ENCODE measurements at places on chromosomes 1 and 21.

GRCh38 chr1:15952317-15953258 is 23.3 kb downstream of the ZBTB17 start:
- no peak for DNase-seq

DNA sequence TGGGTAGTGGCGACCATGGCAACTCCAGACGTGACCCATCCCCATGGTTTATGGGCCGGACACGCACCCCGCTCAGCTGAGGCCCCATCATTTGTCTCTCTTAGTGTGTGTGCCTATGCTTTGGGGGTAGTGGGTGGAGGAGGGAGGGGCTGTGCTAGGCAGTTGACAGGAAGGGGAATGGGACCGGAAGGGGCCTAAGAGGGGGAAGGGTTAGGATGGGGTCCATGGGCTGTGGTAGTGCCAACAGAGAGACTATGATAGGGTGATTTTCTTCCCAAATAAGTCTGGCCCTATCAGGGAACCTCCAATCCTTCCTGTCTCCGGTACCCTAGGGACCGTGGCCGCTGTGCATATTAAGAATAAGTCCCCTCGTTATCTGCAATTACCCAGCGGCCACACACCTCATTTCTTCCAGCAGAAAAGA is 9.9 kb downstream of the DMAP1 start:
- no peak for DNase-seq

- DNase-seq, result no peak
These were observed 119.7 kb upstream of the LMO4 start for GRCh38 chr1:87208931-87209330.

DNA sequence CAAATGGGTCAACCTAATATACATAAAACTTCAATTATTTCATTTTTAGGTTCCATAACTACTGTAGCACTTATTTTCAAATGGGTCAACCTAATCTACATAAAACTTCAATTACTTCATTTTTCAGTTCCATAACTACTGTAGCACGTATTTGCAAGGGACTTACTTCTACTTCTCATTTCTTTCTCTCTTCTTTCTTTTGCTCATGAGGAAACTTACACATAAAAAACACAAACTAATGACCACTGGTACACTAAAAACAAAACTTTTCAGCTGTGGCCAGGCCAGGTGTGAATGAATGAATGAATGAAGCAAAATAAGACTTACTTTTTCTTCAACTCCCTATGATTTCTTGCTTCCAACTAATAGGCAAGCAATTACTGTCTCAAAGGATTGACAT is 11.7 kb downstream of the SYDE2 start:
- DNase-seq, result no peak

DNA sequence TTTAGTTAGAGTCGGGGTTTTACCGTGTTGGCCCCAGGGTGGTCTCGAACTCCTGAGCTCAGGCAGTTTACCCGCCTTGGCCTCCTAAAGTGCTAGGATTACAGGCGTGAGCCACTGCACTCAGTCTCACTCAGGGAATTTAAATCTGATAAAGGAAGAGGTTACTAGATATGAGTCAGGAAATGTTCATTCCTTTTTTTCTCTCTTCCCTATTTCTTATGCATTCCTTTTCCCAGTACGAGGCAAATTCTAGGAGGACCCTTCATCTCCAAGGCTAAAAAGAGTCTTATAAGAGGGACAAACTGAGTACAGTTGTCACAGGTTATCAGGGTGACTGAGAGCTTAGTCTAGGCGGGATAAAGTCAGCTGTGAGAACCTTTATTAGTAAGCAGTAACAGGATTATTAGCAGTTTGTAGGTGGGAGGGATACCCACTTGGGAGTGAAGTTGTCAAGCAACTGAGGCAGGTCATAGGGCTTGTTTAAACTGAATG is 9.1 kb downstream of the MACF1 start:
- DNase-seq, result no peak

GRCh38 chr1:80155371-80155770 is 1148.8 kb upstream of the ADGRL4 start:
- no peak for DNase-seq

GRCh38 chr1:2101531-2101930 is 51.3 kb downstream of the PRKCZ start:
- no peak for DNase-seq

- DNase-seq, result no peak
These were observed 47.5 kb upstream of the LPAR3 start for GRCh38 chr1:84940481-84940880.

DNA sequence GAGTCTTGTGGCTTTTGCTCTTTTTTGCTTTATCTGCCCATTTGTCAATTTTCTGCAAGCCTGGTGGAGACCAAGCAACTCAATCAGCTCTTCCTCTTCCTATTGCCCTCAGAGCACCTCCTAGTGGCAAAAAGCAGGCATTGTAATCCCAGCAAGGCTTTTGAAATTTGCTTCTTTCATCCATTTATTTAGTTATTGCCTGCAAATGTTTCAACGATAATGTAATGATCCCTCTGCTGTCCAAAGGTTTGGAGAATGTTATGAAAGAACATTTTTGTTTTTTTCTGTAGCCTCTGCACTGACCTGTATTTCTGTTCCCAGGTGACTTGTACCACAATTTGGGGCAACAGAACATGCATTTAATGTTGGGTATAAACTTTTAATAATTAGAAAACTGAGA is 127.8 kb downstream of the GABPA start:
- DNase-seq, result no peak

- DNase-seq, result no peak
These were observed 3.9 kb downstream of the FNDC7 start for GRCh38 chr1:108716437-108717230.

GRCh38 chr1:221264848-221265247 is 385.6 kb downstream of the HLX start:
- DNase-seq, result no peak

DNA sequence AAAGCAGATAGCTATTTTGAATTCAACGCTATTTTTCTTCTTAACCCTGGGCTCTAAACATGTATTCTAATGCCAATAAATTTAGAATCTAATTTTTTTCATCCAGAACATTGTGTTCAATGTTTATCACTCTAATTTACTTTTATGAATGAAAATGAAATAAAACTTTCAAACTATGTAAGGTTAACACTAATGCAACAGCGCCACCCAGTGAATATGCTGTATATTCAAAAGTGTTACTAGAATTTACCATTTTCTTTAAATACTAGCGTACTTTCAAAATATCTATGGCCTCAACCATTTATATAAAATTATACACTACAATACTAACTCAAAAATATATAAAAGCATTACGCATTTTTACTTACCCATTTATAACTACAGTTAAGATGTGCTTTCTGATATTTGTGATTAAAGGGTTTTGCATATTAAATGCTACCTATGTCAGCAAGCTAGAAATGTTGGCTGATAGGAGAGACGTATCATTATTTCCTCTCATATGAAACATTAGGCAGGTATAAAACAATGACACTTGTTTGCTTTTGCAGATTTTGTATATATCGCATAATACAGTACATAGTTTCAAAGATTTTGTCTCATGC is 5.9 kb upstream of the NUF2 start:
- DNase-seq, result no peak

GRCh38 chr1:156664767-156665411 is 12.3 kb downstream of the NES start:
- DNase-seq, result no peak

DNA sequence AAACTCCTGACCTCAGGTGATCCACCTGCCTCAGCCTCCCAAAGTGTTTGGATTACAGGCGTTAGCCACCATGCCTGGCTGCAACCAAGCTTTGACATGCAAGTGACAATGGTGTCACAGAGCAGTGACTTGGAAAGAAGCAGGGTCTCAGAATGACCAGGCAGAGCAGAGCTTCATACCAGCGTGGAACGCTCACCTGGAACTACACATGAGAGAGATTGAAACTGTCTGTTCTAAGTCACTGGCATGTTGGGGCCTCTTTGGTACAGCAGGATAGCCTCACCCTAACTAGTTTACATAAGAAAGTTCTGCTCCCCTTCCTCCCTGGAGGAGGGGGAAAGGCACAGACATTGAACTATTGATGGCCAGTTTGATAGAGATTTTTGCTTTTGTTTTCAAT is 47.5 kb upstream of the ITPKB start:
- DNase-seq, result no peak

- no peak for DNase-seq
These were observed 48.7 kb downstream of the SMYD2 start for GRCh38 chr1:214329470-214330220.

- DNase-seq, result no peak
These were observed 480.0 kb upstream of the USP24 start for GRCh38 chr1:55695151-55695550.

- DNase-seq, result no peak
These were observed 254.2 kb downstream of the PAPPA2 start for GRCh38 chr1:176717066-176717750.

GRCh38 chr1:188906921-188907641 is 1570.6 kb downstream of the BRINP3 start:
- DNase-seq, result no peak

- DNase-seq, result no peak
These were observed 5.0 kb downstream of the GAS5 start for GRCh38 chr1:173862769-173863223.

DNA sequence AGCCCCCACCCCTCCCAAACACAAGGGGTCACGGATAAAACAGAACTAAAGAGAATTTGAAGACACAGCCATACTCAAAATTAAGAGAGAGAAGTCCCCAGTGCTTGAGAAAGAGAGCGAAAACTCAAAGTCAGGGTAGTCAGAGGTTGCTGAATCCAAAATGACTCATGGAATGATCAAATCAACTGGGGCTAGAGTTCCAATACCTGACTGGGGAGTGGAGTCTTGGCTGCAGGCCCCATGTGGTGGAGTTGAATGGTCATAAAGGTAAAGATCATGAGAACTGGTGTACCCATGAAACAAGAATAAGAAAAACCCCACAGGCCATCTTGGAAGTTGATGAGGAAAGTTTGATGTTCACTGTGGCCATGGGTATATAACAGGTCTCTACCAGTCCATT is 84.5 kb upstream of the LRRN2 start:
- DNase-seq, result no peak

GRCh38 chr1:17245816-17246325 is 3.0 kb upstream of the PADI3 start:
- DNase-seq, result no peak

DNA sequence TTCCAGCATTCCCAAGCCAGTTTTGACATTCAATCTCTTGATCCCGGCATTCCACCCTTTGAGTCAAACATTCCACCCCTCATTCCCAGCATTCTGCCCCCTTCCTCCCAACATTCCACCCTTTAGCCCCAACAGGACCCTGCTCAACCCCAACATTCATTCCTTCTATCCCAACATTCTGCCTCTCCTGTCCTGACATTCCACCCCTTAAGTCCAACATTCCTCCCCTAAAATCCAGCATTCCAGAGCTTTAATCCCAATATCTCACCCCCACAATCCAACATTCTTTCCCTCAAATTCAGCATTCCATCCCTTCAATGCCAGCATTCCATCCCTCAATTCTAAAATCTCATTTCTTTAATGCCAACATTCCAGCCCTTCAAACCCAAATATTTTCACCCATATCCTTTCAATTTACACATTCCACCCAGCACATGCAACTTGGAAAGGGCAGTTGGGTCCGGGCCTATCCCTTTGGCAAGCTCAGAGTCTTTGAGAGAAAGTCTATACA is 22.9 kb downstream of the DDX20 start:
- DNase-seq, result no peak

Measured in left forelimb (tissue), 1 donor.